Renal cortical epithelial cell (primary cell): ENCODE measurements at places on chromosomes 3 and 15.

- no peak for DNase-seq
These were observed 337.2 kb downstream of the VGLL3 start for GRCh38 chr3:86653661-86654205.

- peak; percentile 11 for DNase-seq
These were observed 259.4 kb upstream of the PROK2 start for GRCh38 chr3:72044231-72044855.

- DNase-seq = peak; percentile 76
These were observed 83.0 kb downstream of the CRYGS start for GRCh38 chr3:186461141-186461540.

GRCh38 chr3:24867783-24868182 is 373.1 kb upstream of the THRB start:
- no peak for DNase-seq

- peak; percentile 34 for DNase-seq
These were observed 196.6 kb downstream of the TPRG1 start for GRCh38 chr3:189368384-189368783.

DNA sequence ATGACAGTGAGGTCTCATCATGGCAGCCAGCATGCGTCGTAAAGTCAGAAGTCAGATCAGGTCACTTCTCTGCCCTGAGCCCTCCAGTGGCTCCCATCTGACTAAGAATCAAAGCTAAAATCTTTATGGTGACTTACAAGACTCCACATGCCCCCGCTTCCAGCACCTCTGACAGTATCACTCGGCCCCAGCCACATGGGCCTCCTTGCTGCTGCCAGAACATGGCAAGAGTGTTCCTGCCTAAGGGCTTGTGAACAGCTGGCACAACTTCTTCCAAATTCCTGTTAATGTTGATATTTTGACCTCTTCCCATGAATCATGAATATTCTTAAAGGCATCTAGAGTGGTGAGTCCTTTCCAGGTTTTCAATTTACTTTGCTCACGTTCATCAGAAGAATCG is 20.5 kb downstream of the POLR2M start:
- DNase-seq = peak; percentile 36

- no peak for DNase-seq
These were observed 218.6 kb downstream of the TBC1D2B start for GRCh38 chr15:77858792-77859490.

DNA sequence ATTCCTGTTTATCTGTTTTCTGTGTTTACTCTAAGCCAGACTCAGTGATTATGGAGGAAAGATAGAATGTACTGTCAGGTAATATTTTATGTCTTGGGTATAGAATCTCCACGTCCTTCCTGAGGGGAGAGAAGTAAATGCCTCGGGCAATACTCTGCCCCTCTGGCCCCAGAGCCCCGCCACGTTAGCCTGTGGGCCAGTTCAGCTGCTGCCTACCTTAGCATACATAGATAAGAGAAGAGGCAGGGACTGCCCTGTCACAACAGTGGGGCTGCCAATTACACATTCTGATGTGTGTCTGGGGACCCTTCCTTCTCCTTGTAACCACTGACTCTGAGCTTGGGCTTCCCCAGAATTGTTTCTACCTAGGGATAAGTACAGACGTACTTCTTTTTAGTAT is 347.7 kb upstream of the ATP11B start:
- DNase-seq = no peak

- no peak for DNase-seq
These were observed 5.9 kb upstream of the EPB42 start for GRCh38 chr15:43226436-43227305.

DNA sequence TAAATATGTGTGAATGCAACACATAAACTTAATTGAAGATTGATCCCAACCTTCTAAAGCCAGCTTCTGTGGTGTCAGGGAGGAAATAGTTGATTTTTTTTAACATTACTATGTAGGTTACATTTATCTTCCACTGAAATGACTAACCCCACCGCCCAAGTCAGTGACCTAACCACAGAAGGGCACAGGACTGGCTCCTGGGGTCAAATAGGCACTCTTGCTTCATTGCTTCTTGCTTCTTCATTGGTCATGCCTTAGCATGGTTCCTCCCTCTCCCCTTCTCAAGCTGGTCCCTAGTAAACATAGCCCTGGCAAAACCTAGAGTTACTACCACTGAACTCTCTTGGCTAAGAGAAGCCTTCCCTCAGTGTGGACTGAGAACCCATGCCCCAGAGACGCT is 12.3 kb downstream of the EIF1B start:
- DNase-seq = no peak

GRCh38 chr15:29621616-29622015 is 200.7 kb downstream of the TJP1 start:
- DNase-seq = no peak

DNA sequence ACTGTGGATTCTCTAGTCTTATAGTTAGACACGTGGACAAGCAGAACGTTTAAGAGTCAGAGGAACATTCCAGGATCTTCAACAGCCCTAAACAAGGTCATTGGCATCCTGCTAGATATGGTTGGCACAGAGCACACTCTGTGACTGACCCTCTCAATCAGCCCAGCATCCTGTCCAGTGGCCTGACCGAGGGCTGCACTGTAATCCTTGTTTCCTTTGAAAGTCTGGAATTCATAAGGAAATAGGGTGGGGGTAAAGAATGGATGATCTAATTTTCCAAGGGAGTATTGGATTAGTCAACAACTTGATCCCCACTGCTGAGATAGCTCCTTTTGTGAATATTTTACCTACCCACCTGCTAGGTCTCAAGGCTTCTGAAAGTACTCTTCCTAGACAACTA is 94.5 kb upstream of the DLG1 start:
- peak; percentile 30 for DNase-seq

DNA sequence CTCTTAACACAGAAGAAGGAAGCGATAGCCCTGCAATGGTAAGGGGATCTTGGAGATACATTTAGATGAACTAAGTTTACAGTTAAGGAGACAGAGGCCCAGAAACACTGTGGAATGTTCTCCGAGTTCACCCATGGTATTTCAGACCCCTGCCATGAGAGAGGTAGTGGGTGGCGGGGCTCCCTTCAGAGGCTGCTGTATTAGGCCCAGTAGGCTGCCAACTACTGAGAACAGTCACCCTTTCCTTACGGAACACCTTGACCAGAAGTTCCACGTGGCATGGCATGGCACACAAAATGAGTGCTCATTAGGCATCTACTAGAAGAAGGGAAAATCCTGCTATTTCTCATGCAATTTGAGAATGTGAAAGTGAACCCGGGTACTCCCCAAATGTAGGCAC is 195.4 kb downstream of the TNIK start:
- DNase-seq = no peak

DNA sequence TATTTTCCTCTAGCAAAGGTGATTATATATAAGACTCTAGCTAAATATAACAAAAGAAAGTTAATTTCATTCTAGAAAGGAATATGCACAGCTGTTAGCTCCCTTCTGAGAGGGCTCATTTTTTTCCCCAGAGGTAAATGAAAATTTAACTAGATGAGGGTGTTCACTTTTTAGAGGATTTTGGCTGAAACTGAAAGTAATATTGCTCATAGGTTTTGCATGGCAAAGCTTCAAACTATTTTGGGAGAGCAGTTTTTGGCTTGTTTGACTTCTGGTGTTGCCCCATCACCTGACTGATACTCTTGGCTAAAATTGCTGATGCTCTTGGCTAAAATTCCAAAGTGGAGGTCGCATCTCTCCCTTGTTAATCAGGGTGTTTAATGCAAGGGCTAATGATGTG is 311.9 kb downstream of the EDEM1 start:
- DNase-seq = no peak

DNA sequence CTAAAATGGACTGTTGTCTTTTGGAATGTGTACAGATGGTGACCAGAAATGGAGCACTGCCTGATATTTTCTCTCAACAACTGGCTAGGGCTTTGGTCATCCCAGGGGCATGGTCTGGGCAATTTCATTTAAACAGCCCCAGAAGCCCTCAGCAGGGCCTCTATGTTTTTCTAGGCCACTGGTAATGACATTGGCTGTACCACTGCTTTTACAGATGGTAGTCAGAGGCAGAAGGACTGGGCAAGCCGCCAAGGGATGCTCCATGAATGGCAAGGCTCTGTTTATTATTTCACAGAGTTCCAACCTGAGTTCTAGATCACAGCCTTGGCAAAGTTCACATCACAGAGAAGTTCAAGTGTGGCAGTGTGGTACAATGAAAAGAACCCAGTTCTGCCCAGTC is 37.0 kb upstream of the LMCD1 start:
- DNase-seq = no peak

DNA sequence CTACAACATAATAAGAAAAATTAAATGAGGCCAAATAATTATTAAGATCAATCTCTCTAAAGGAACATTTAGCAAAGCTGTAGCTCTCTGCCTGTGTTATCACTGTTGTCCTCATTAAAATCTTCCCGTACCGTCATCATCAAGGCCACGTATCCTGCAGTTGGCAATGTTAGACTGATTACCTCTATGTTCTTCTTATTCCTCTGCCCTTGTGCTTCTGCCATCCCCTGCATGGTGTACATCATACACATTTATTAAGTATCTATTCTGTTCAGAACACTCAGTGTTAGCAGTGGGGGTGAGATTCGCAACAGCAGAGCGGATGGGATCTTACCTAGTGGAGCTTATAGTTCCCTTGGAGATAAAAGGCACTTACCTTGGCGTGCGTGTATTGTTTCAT is 12.8 kb downstream of the TPRG1 start:
- DNase-seq = no peak

- peak; percentile 64 for DNase-seq
These were observed 5.2 kb upstream of the GPR176 start for GRCh38 chr15:39925112-39925842.

DNA sequence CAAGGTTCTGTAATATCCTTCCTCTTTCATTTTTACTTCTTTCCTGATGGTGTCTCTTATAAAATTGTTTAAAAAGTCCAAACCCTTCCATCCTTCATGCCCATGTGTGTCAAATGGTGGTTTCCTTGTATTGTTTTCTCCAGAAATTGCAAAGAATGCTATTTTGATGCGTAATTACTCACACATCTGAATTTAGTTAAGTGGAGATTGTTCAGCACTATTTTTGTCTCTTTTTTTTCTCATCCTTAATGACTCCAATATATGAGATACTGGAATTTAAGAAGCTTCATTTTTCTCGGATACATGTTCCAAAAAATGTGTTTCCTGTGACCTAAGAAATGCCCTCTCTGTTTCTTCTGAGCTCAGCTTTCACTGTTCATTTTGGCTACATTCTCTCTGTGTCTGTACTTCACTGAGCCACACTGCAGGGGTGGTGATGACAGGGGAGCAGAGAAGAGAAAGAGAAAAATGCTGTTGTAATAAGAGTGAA is 799.8 kb downstream of the DIPK2A start:
- DNase-seq = no peak

GRCh38 chr15:61659566-61660190 is 400.6 kb downstream of the VPS13C start:
- DNase-seq = no peak

GRCh38 chr3:72558001-72558400 is 290.2 kb downstream of the SHQ1 start:
- DNase-seq = no peak

- DNase-seq = no peak
These were observed 16.3 kb downstream of the TF start for GRCh38 chr3:133762539-133762938.

DNA sequence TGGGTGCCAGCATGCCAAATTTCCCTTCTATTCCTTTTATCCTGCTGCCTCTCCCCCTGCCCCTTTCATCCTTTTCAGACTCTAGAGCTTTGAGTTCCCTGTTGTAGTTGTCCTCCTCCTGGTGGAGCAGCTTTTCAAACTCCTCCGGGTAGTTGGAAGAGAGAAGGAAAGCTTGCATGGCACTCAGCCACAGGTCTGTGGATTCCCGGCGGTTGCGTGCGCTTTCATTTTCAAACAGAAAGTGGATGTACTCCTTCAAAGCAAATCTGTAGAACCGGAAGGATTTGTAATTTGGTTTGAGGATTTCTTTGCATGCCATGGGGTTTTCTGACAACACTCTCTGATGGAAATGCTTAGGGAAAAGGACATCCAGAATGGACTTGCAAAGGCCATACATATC is 68.1 kb upstream of the DCLK3 start:
- no peak for DNase-seq

DNA sequence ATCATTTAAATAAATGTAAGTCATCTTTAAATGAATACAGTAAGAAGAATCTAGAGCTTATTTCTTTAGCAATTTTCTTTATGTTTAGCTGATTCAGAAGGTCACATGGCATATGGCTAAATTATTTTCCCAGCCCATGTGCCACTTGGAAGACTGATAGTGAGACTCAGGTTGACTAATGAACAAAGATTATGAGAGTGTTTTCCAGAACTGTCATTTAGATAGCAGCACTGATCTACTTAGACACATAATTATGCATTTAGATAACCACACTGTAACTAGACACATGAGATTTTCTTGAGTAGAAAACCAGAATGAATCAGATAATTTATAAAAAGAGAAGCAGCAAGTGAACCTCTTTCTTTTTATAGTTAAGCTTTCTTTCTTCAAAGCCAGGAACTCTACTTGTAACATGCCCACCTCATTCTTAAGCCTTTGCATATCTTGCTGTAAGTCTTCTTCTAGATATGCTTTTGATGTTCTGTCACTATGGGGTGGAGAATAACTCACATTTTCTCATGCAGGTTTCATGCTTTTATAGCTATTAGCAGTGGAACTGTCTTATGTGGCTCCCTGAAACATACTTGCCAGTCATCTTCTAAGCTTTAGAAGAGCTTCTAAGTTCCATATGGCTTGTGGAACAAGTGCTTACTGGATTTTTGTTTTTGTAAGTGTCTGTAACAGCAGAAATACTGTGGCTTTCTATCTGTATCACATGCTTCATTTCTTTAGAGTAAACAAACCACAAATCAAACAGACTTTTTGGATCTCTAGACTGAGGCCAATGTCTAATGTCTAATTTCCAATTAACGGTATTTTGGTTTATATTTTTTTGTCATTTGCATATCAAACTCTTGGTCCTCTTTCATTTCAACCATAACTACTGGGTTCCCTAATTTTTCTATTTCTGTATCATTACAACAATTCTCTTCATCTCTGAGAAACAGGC is 101.4 kb downstream of the LMLN start:
- DNase-seq = no peak

DNA sequence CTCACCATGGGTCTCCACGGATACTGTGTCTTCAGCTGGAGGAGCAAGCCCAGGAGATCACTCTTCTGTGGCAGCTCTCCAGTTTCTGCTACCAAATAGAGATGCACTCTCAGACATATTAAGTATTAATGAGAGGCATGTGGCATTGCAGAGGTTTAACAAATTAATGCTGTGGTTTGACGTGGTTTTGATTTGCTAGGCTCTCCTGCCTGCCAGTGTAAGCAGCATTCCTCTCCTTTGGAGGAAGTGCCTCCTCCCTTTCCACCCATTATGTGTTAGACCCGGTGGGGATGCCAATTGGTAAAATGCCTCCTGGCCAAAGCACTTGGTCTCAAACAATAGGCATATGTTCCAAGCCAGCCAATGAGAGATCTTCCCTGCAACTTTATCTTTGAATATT is 124.8 kb downstream of the MYLK start:
- DNase-seq = peak; percentile 77

- no peak for DNase-seq
These were observed 33.5 kb upstream of the ST6GAL1 start for GRCh38 chr3:186896875-186897274.

DNA sequence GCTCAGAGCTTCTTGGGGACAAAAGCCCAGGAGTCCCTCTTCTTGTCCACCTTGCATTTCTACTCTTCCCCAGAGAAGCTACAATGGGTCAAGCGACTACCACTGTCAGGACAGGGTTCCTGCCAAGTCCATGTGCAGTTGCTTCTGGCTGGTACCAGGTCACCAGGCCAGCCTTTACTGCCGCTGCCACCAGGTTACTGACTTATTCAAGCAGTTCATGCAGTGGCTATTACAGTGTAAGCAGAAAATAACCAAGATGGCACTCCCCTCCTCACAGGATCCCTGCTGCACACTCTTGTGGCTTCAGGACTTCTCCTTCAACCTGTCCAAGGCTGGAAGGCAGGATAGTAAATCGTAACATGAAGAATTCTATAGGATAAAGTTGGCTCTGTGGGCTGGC is 42.1 kb downstream of the CTDSPL start:
- DNase-seq = no peak
